ENCODE measurements at places on chromosomes 4 and X.

- DNase-seq: no peak
Measured at GRCh38 chr4:26080870-26081628, 167.0 kb downstream of the SMIM20 start.

GRCh38 chr4:17846266-17846665 is 35.5 kb downstream of the NCAPG start:
- DNase-seq: no peak

DNA sequence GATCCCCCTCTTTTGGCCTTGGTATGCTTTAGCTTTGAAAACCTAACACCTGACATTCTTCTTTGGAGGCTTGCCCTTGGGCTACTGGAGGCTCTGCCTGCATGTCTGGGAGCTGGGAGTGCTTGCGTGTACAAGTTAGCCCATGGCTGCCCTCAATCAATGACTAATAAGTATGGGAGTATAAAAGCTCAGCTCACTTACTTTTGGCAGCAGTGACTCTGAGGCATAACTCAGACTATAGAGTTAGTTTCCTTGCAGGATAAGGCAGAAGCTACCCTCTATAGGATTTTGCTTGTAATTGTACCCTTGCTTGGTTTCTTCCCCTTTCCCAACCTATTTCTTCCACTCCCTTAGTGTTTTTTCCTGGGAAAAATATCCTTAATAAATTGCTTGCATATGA is 247.9 kb downstream of the PPP1R2C start:
- DNase-seq: no peak

GRCh38 chr4:142405021-142405694 is 440.9 kb downstream of the INPP4B start:
- DNase-seq: peak; percentile 19

DNA sequence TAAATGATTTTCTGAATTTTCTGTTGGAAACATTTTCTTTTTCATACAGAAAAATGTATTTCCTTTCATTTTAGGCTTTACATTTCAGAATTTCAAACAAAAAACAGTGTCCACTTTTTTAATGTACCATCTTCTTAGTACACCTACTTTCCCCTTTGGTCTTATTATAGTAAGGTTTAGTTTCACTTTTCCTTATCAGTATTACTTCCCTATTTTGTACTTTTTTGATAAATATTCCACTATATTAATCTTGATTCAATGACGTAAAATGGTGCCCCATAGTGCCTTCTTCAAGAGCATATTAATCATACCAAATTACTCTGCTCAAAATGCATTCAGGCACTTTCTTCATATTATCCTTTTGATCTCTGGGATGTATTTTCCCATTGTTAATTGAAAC is 52.5 kb downstream of the BANK1 start:
- DNase-seq: no peak

GRCh38 chrX:49930039-49930438 is 7.6 kb downstream of the CLCN5 start:
- DNase-seq: no peak

DNA sequence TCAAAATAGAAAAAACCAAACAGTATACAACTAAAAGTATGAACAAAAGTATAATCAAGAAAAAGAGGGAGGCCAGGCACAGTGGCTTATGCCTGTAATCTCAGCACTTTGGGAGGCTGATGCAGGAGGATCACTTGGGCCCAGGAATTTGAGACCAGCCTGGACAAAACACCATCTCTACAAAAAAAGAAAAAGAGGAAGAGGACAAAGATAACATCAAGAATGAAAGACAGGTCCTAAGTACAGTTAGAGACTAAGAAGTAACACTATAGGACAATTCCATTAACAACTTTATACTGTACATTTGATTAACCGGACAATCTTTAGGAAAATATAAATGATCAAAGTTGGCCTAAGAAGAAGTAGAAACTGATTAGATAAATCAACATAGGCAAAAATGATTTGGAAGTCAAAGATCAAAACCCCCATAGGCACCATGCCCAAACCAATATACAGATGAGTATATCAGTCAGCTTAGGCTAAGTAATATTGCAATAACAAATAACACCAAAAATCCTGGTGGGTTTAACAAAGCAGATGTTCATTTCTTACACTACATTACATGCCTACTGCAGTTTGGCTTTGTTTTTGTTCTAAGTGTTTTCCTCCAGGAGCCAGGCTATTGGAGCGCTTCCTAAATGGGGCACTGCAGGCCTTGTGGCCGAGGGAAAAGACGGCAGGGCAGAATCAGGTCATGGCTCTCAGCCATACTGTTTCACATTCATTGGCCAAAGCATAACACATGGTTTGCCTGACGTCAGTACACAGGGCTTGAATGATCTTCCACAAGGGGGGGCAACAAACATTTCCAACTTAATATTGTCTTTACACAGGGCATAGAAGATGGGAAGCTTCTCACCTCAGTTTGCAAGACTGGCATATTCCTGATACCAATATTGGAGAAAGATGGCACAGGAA is 42.2 kb upstream of the HGFAC start:
- no peak for DNase-seq
